ENCODE measurements at places on chromosomes 2 and 18.

GRCh38 chr2:242030858-242031257 lies 161.3 kb downstream of the RTP5 start:
- DNase-seq, result no peak

DNA sequence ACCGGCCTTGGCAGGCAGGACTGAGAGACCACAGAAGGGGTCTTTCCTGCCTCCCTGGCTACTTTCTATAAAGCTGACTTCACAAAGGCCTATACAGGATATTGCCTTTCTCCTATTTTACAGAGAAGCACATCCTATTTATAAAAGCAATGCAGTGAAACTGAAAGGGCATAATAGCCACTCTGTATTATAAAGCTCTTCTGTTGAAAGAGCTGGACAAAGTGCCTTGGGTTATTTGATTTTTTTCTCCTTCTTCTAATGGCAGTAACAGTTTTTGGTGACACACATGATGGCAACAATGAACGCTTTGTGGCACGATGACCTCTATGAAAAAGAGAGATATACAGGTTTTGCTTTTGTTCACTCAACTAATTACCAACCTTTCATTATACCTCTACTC lies 281.1 kb downstream of the ZNF516 start:
- DNase-seq, result no peak

- DNase-seq, result no peak
Observed at GRCh38 chr2:101753720-101754490, 56.4 kb downstream of the MAP4K4 start.

GRCh38 chr2:233837694-233838229 lies 16.6 kb downstream of the HJURP start:
- no peak for DNase-seq

DNA sequence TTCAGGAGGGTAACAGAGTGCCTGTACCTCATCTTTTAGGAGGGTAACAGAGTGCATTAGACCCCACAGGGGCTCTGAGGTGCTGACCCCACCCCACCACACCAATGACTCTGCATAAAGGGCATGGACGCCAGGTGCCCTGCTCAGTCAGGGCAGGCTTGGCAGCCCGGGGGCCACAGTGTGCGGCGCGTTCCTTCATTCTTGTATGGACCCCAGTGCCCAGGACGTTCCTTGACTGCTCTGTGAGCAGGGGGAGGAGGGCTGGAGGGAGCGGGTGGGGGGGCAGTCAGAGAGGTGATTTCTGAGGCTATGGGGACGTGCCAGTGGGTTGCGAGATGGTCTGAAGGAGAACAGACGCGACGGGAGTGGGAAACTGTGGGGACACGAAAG lies 168.7 kb upstream of the NCK2 start:
- no peak for DNase-seq

DNA sequence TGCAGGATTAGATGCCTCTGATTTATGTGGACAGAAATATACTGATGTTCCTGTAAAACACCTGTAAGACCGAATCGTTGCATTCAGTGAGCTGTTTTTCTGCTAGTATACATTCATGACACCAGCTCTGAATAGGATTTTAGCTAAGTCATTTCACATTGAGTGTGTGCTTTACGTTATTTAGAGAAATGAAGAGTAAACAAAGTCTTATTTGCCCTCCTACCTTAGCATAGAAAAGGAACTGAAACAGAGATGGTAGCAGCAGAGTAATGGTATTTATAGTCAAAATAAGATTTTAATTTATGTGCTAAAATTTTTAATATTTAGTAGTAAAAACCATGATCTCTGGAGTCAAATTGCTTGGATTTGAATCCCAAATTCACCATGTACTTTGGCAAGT lies 168.0 kb downstream of the CERS6 start:
- DNase-seq, result no peak

DNA sequence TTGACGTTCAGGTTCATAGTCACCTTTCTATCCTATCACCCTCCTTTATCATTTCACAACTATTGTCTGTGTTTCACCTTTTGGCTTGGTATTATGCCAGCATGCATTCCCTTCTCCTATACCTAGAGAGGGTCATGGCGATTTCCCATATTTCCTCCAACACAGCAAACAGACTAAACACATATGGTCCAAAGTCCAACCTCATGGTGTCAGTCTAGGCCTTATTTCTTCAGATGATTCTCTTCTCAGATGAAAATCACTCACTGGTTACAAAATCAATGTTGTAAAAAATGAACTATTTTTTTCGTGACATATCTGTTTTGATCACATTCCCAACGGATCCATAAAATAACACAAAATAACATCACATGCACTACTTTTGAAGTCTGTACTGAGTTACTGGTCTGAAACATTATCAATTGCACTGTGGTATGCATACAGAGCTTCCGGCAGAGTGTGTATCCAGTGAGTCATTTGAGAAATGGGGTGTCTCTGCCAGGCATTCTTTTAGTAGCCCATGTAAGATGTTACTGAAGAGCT lies 204.8 kb upstream of the GALNT5 start:
- no peak for DNase-seq

- DNase-seq, result no peak
Observed at GRCh38 chr2:101698014-101698843, 722 bp downstream of the MAP4K4 start.

- peak; percentile 25 for DNase-seq
Observed at GRCh38 chr2:23760736-23761135, 166.2 kb downstream of the ATAD2B start.

DNA sequence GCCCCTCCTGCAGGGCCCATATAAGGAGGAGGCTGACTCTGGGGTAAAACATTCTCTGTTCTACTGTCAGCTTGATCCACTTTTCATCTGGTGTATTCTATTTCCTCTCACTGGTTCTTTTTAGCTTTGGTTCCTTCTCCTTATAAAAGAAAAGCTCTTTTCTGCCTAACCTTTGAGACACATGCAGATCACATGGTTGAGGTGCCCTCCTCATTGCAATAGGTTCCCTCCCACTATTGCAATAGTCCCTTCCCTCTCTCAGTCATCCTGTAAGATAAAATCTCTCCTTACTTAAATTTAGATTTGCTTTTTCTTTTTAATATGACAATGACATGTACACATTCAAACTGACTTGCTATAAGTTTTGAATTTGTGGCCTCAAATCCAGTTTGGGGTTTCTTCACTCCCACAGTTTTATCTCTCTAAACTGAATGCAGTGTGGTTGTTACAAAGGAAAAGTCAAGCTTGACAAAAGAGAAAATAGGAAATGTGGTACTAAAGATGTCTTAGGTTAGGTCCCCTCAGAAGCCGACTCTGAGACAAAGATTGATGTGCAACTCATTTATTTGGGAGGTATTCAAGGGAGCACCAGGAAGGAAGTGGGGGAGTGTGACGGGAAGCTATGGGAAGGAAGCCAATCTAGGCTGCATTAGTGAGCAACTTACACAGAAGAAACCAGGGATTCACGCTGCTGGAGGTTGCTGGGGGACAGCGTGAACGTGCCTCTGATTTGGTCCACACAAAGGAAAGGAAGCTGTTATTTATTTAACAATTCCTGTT lies 127.6 kb upstream of the LINC00305 start:
- DNase-seq, result peak; percentile 44

DNA sequence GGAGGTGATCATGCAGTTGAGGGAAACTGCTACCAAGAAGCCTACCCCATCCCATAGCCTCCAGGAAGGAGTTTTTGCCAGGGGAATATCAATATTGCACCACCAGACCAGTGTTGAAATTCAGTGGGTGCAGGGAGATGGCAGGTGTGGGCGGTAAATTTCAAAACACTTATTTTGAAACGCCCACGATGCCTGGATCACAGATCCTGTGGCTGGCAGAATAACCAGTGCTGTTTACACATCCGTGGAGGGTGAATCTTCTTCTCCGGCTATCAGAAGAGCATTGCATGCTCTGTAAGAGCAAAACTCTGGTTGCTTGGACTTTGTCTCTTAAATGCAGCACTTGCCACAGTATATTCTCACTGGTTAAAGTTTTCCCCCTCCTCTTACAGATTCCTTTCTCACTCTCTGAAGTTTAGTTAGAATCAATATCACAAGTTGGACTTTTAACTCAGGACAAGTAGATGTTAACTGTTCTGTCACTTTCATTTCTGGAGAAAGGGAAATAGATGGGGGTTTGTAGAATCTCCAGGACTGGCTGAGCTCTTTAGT lies 70.5 kb upstream of the ZCCHC2 start:
- no peak for DNase-seq

DNA sequence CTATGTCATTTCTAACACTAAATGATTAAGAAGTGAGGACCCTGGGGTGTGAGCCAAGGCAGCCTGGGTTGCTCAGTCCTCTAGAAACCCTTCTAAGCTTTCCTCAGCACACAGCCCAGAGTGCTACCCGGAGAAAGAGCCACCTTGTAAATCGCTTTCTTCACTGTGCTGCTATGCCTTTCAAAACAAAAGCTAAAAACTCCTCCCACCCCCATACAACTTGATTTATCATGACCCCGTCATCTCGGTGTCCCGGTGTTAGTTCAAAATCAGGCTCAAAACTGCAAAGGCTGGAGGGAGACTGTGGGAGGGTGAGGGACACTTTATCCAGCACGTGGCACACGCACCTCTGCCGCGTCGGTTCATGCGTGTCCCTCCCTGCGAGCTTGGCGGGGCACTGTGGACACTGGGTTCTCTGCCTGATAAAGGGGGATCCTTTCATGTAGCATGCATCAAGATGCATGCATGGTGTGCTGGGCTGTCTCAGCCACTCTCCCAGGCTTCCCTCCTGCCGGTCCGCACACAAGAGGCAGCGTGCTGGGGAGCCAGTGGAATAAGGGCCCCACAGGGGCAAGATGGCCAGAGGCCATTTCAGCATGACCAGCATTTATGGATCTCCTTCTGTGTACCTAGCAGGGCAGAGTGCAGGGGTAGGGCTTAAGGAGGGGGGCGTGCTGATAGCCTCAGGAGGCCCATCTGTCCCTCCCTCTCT lies 170.4 kb downstream of the SMAD7 start:
- DNase-seq, result no peak

- no peak for DNase-seq
Observed at GRCh38 chr18:36187826-36188721, 777 bp downstream of the MOCOS start.

GRCh38 chr2:109655287-109655686 lies 41.1 kb downstream of the SOWAHC start:
- DNase-seq, result no peak

GRCh38 chr18:63686871-63687270 lies 15.9 kb upstream of the SERPINB11 start:
- no peak for DNase-seq

DNA sequence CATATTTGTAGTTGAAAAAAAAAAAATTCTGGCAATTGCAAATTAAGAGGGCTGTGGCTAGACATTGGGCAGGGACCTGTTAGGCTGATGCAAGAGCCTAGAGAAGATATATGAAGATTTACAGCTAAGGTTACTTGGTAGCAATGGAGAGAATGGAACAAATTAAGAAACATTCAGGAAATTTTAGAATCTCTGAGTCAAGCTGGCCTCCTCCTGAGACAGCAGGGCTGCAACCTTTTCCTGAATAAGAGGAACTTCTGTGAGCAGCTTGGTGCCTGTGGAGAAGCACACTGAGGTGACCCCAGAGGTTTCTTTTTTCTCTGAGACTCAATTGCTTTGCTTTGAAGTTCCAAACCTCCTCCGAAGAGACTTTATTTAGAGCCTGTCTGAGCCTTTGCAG lies 118.6 kb upstream of the LRATD1 start:
- no peak for DNase-seq

- no peak for DNase-seq
Observed at GRCh38 chr2:6749962-6750361, 115.7 kb downstream of the CMPK2 start.

DNA sequence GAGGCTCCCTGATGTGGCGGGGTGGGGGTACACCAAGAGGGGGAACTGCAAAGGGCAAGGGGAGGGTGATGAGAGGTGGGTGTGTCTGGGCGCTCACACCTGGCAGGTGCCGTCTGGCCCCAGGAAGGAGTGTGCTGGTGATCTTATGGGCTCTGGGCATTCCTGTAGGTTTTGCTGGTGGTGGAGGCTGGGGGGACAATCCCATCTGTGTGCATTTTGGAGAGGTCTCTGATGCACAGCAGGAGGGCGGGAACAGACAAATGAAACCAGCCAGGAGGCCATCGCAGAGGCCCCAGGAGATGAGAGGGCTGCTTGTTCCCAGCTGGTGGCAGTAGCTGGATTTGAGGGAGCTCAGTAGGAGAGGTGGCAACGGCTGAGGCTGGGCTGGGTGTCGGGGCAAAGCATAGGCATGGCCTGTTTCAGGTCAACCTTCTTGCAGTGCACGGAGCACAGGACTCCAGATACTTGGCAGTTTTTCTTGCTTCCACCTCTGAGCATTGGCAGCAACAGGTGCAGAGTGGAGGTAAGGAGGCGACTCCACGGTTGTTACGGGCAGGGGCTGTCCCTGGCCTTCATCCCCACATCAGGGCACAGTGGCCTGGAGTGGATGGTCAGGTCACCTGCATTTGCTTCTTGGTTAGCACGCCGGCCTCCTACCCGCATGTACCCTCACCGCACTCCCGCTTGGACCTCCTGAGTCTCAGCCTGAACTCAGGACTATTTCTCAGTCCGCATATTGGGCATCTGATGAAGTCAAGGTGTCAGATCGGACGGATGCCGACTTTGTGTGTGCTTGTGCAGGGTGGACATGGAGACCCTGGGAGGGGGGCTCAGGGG lies 194.2 kb upstream of the HDAC4 start:
- no peak for DNase-seq

GRCh38 chr2:2060431-2060830 lies 270.6 kb downstream of the MYT1L start:
- no peak for DNase-seq

- DNase-seq, result no peak
Observed at GRCh38 chr2:196233805-196234475, 62.6 kb upstream of the STK17B start.

DNA sequence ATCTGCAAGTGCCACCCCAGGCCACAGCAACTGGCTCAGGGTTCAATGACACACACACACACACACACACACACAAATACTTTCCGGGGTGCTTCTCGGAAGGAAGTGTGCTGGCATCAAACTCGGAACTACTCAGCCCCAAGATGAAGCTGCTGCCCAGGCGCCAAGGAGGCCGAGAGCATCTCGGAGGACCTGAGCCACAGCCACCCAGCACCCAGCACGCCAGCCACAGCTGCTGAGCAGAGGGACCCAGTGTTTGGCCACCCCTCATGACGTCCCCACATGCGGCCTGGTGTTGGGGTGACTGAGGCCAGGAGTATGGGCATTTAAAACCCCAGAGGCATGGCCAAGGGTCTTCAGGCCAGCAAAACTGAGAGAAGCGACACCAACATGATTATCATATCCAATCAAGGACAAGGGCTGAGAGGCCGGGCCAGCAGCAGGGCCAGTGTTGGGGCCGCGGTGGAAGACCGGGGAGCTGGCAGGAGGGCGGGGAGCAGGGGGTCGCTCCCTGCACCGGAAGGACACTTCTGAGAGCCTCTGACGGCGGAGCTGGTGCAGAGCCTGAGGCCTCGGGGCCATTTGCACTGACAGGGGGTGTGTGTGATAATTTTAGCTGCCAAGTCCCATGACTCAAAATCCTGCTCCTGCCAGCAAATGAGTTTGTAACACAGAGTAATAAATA lies 61.8 kb downstream of the BIN1 start:
- no peak for DNase-seq

DNA sequence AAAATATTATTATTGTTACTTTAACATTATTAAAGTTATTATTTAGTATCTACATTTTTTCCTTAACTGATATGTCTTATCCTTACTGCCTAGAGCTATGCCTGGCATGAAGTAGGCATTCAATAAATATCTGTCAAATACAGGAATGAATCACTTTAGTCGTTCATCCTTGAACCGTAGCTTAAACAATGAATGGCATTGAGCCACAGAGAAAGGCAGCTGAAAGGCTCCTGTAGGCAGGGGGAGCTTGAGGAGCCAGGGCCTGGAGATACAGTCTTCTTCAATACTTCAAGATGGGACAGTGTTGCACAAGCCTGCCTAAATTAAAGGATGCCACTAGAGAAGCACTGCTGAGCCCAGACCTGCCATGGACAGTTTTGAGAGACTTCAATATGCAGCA lies 22.5 kb downstream of the CYRIA start:
- DNase-seq, result no peak
